ENCODE measurements at places on chromosomes 4 and X. TPM values are rescaled to one million over a fixed set of nuclear protein-coding genes. Genes with fewer than 3 reads are reported as not detected.

LRAT gene
- total RNA-seq = not detected

ZFYVE28 gene
- total RNA-seq = 10.8 TPM

TBX22 gene
- not detected for total RNA-seq

TMEM156 gene
- total RNA-seq = 0.52 TPM

RGN gene
- total RNA-seq = 10.3 TPM

WWC2 gene
- 50.3 TPM for total RNA-seq

IL2 gene
- total RNA-seq = not detected

PNMA6A gene
- 3.7 TPM for total RNA-seq

GSX2 gene
- total RNA-seq = not detected

OPRPN gene
- total RNA-seq = not detected

NLRP2B gene
- total RNA-seq = 0.16 TPM

PNCK gene
- total RNA-seq = 4.9 TPM

PPEF2 gene
- total RNA-seq = 0.32 TPM

CLDN22 gene
- not detected for total RNA-seq

NCBP2L gene
- not detected for total RNA-seq
